ENCODE measurements at places on chromosomes 16 and 17.

DNA sequence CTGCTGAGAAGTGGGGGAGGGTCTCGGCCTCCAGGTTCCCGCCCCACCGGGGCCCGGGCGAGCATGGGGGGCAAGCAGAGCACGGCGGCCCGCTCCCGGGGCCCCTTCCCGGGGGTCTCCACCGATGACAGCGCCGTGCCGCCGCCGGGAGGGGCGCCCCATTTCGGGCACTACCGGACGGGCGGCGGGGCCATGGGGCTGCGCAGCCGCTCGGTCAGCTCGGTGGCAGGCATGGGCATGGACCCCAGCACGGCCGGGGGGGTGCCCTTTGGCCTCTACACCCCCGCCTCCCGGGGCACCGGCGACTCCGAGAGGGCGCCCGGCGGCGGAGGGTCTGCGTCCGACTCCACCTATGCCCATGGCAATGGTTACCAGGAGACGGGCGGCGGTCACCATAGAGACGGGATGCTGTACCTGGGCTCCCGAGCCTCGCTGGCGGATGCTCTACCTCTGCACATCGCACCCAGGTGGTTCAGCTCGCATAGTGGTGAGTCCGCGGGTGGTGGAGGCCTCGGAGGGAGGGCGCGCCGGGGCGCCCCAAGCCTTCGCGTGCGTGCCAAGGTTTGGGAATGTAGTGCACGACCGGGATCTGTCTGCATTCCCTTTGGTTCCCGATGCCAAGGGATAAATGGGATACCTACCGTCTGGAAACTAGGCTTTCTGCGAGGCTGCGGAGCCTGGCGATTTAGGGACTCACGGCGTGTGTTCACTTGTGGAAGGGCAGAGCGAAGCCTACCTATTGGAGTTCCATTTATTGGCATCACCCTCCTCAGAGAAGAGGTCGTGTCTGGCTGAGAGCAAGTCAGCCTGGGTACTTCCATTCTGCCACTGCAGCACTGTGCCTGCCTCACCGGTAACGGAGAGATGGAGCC lies 1.0 kb downstream of the ZNRF1 start:
- DNase-seq = peak; percentile 56

GRCh38 chr17:18997650-18998196 lies 6.8 kb downstream of the FAM83G start:
- no peak for DNase-seq

GRCh38 chr17:1039511-1040215 lies 42.7 kb downstream of the TIMM22 start:
- DNase-seq = no peak

DNA sequence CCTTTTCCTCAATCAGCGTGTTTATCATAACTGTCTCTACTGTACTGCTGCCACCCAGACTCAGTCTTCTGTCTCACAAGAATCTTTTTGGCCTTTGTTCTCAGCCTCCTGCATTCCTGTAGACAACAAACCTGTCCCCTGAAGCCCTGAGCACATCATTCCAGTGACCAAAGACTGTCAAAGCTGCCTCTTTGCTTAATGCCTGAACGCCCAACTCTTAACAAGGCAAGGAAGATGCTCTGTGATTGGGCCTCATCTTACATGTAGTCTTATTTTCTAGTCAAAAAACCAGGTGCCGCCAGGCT lies 29.3 kb upstream of the AQP8 start:
- DNase-seq = no peak
